ENCODE measurements at places on chromosomes 4 and X.

DNA sequence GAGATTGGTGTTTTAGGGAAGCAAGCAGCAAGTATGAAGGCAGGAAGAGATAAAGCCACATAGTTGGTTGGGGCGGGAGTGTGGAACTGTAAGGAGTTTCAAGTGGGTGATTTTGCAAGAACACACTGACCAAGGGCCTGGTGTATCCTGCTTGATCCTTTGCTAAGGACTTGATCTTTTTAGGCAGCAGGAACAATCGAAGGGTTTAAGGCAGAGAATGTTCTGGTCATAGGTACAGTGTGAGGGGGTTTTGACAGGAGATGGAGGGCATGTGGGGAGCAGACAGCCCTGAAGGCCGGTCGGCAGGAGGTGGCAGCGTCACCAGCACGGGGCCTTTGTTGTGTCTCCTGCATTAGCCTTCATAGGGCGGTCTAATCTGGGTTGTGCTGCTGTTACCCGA, 54.7 kb downstream of the FAM193A start:
- no peak for DNase-seq

DNA sequence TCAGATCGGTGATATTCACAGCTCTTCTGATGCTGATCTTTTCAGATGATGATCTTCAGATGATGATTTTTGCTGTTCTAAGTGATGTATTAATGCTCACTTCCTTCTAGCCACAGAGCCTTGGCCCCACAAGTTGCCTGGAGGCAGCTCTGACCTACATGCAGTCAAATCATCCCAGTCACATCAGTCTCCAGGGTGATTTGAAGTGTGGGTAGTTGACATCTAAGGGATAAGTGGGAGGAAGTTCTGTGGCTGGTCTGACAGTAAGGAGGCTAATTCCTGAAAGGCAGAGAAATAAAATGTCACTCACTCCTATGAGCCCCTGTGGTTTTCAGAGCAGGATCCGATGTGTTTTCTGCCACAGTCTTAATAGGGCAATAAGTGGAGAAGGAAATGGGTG, 79.8 kb upstream of the RPL34 start:
- DNase-seq: no peak

- DNase-seq: no peak
Measured at GRCh38 chrX:37462346-37462745, 109.1 kb upstream of the LANCL3 start.

- no peak for DNase-seq
Measured at GRCh38 chrX:14013054-14013453, 16.6 kb downstream of the GEMIN8 start.

DNA sequence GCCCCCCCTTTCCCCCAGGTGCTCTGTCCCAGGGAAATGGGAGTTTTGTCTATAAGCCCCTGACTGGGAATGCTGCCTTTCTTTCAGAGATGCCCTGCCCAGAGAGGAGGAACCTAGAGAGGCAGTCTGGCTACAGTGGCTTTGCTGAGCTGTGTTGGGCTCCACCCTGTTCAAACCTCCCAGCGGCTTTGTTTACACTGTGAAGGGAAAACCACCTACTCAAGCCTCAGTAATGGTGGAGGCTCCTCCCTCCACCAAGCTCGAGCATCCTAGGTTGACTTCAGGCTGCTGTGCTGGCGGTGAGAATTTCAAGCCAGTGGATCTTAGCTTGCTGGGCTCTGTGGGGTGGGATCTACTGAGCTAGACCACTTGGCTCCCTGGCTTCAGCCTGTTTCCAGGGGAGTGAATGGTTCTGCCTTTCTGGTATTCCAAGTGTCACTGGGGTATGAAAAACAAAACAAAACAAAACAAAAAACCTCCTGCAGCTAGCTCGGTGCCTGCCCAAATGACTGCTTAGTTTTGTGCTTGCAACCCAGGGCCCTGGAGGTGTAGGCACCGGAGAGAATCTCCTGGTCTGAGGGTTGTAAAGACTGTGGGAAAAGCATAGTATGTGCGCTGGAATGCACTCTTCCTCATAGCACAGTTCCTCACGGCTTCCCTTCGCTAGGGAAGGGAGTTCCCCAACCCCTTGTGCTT, 41.7 kb downstream of the ITM2A start:
- DNase-seq: peak; percentile 1

Data from stimulated activated CD4-positive, alpha-beta T cell treated with anti-CD3 and anti-CD28 coated beads, Interleukin-12 subunit alpha, Interleukin-12 subunit beta, amount 100 ng/mL, for 24 hours (primary cell).